Activated CD8-positive, alpha-beta memory T cell treated with anti-CD3 and anti-CD28 coated beads for 1 hour (primary cell): ENCODE measurements at places on chromosomes 16 and 17.

DNA sequence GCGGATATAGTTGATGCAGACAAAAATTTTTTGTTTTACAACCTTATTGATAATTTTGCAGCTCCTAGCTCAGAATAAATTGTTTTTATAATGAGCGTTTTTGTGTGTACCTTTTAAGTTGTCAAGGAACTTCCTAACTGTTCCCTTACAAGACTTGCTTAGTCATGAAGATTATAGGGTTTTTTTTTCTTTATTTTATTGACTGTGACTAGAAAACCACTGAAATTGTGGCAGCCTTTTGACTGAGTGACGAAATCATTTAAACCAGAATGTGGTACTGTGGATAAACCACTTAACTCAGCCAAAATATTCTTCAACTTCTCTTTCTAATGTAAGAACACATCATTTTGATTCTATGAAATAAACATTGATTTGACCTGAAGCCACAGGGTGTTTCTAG is 40.8 kb upstream of the VPS4A start:
- no peak for DNase-seq

DNA sequence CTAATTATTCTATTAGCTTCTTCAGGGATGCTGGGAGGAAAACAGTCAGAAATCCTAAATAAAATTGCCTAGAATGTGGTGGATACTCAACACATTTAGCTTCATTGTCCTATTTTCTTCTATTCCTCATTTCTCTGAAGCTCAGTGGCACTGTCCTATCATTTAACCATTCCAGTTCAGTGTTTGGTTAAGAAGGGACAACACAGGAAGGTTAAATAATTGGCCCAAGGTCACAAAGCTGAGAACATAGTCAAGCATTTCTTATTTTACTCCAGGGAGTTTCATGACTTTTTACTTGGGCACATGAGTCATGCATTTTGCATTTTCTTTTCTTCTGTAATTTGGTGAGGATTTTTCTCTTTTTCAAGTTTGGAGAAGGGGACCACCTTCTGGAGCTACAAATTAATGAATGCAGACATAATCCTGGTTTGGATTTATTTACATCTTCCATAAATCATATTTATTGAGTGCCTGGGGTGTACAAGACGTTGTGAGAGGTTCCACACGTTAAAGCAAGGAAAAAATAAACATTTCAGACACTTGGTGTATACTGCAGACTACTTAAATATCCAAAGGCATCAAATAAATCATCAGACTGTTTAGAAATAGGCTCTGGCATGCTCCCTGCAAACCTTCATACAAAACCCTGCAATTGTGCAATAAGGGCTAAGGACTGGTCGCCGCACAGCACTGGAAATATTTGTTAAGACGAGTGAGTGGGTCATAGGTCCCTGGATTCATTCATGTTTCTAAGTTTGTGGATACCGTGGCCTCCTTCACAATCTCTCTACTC is 263.9 kb downstream of the MAF start:
- no peak for DNase-seq

GRCh38 chr17:28949185-28950016 is 1.9 kb downstream of the PHF12 start:
- DNase-seq = peak; percentile 31

- no peak for DNase-seq
Measured at GRCh38 chr17:41734139-41734948, at the start of gene HAP1. Gene HAP1, minus strand, starts transcription at chr17:41734643. Its CDS starts 9 bp downstream, at chr17:41734634.

DNA sequence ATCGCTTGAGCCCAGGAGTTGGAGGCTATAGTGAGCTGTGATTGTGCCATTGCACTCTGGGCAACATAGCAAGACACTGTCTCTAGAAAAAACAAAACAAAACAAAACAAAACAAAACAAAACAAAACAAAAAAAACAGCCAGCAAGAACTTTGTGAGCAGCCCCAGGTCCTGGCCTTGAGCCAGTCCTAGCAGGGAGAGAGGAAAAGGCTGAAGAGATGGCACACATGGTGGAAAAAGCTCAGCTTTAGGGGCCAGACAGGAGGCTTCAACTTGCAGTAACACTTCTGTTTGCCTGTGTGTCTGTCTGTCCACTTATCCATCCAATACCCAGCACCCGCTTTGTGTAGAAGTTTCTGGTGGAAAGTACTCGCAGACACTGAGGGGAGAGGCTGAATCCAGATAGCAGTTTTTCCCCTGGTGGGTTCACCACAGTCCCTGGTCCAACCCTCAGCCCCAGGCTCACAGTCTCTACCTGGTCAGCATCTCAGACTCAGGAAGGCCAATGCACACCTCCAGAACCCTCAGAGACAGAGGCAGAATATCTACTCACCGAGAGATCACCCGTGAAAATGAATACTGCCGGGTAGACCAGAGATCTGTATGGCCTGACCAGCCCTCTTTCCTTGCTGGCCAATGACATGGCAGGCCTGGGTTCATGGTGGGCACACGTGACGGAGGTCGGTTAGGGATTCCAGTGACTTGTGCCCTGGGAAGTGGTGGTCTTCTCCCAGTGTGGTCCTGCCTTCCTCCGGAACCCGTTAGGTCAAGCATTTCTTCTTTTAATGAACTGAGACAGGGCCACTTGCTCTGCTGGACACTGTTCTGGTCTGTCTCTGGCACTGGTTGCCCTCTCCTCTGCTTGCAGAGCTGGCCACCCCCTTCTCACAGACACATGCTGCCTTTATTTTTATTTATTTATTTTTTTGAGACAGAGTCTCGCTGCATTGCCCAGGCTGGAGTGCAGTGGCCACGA is 79.5 kb upstream of the DNAJA2 start:
- no peak for DNase-seq

DNA sequence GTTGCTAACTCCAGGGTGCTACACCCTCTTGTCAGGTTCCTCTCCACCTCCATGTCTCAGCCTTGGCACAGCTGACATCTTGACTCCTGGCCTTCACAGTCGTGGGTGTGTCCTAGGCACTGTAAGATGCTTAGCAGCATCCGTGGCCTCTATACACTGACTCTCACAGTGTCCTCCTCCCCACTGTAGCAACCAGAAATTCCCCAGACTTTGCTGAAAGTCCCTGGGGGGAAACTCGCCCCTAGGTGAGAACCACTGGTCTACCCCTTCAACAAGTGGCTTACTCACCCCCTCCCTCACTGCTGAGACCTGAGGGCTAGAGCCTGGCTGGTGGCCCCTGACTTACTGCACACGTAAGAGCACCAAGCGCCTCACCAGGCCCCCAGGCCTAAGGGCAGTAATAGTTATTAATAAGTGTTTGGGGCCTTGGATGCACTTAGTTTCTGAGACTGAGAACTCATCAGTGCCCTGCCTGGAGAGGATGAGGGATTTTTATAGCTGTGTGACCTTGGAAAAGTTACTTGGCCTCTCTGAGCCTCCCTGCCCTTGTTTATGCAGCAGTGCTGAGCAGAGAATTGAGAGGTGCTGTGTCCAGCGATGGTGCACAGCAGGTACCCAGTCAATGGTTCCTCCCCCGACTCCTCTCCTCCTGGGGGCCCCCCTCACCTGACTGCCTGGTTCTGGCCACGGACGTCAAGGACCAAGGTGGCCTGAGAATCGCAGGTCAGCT is 67.1 kb downstream of the RMI2 start:
- no peak for DNase-seq

GRCh38 chr16:22225060-22225459 is 19.0 kb downstream of the EEF2K start:
- no peak for DNase-seq

DNA sequence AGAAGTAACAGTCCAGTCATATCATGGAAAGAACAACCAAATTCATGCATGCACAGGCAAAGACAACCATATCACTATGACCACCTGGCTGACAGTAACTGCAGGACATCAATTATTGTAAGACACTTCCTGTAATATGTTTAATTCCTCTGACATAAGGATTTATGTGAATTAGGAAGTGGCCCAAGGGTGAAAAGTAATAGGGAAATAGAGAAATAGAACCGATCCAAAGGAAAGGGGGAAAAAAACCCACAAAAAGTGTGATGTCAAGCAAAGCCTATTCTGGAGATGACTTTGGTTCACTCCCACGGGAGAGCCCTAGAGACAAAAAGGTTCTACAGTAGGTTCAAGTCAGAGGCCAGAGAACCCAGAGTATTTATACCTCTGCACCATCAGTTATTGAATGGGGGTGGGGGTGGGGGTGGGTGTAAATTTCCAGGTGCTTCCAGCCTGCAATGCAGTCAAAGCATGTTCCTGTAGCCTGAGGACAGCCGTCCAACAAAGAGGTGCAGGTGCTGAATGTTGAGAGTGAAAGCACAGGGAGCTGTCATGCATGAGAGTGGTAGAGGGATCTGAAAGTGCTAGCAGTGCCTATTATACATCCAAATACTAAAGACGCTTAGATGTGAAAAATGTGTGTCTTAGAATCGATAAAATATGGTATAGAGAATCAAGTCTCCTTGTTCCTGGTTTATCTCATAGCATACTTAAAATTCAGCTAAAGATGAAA is 95.6 kb upstream of the HLF start:
- DNase-seq = no peak
